ENCODE measurements at places on chromosomes 7 and 10.

DNA sequence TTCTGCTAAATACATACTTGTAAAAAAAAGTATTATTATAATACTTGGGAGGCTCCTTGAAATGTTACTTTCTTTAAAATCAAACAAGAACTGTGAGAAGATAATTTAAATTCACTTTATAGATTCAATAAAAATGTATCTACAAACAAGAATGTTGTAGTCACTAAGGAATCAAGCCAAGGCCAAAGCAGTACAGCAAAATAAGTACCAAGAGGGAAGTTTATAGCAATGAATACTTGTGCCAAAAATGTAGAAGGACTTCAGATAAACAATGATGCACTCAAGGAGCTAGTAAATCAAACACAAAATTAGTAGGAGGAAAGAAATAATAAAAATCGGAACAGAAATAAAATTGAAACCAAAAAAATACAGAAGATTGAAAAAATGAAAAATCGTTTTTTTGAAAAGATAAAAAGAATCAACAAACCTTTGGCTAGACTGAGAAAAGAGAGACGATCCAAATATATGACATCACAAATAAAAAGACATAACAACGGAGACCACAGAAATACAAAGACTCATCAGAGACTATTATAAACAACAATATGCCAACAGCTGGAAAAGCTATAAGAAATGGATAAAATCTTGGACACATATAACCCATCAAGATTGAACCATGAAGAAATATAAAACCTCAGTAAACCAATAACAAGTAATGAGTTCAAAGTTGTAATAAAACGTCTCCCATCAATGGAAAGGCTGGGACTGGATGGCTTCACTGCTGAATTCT is 286.0 kb upstream of the TMEM229A start:
- no peak for DNase-seq

- no peak for DNase-seq
These were observed 7.1 kb downstream of the CAMK2G start for GRCh38 chr10:73867126-73867807.

- DNase-seq = no peak
These were observed 43.0 kb downstream of the LSM5 start for GRCh38 chr7:32447218-32447617.

DNA sequence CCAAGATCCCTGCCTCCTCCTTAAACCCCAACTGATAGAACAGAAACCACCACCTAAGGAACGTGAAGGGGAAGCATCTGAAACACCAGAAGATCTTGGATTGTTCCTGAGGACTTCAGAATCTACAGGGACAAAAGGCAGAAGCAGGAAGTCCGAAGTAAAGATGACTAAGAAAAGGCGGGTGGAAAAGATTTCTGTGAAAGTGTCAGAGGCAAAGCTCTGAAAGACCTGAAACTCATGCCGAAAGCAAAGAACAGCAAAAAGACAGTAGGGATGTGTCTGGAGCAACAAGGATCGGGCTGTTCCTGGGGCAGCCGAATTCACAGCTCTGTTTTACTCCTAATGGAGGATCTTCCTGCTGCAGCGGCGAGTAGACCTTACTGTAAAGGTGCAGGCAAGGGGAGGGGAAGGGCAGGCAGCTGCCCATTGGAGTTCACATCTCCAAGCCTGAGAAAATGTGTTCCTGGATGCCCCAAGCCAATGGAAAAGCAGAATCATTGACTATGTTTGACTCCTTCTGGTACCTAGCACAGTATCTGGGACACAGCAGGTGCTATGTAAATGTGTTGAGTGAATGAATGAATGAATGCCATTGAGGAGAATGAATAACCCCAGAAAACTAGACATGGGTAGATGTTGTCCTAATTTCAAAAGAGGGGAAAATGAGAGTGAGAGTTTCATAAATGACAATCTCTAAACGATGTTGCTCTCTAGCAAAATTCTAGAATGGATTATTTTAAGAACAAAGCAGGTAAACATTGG is 40.4 kb downstream of the PDIA4 start:
- DNase-seq = no peak

GRCh38 chr7:83866582-83866981 is 217.6 kb upstream of the SEMA3E start:
- DNase-seq = no peak

- DNase-seq = no peak
These were observed 448.1 kb downstream of the GRM8 start for GRCh38 chr7:126804604-126805003.

GRCh38 chr10:103791291-103791690 is 64.1 kb downstream of the SH3PXD2A start:
- no peak for DNase-seq

DNA sequence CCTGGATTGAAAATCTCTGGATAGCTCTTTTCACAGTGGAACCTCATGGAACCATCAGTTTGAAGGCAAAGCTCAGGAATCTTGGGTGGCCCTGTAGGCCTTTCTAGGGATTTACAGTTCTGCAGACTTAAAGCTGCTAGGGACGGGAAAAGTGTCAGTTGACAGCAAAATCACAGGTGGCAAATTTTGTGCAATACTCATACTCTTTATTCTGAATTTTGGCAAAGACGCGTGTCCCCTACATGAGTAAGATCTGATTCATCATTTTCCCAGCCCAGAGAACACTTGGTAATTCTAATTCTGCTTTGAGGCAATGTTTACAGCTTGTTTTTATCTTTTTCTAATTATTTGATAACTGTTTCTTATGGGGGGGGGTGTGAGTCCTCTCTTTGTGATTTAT is 3.6 kb downstream of the LRRC17 start:
- no peak for DNase-seq

DNA sequence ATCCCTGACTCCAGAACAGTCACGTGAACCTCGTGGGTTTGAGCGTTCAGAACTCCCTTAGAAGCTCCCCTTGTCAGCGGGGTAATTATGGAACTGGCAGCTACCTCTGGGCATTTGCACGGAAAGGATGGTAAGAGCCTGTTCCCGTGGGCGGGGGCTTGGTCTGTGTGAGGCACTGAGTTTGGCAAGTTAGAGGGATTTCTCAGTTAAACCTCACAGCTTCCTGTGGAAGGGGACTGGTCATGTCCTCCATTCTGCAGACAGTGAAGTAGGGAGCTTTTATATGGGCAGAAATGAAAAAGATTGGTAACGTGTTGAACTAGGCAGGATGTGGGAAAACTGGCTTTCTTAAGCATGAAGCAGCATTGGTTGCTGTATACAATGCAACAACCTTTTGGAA is 16.0 kb downstream of the PALD1 start:
- no peak for DNase-seq

- DNase-seq = no peak
These were observed 113.4 kb downstream of the BTRC start for GRCh38 chr10:101467286-101467770.

- peak; percentile 19 for DNase-seq
These were observed 18.7 kb downstream of the TAS2R40 start for GRCh38 chr7:143240291-143241168.

- no peak for DNase-seq
These were observed 127.9 kb downstream of the GPR85 start for GRCh38 chr7:112958775-112959174.

DNA sequence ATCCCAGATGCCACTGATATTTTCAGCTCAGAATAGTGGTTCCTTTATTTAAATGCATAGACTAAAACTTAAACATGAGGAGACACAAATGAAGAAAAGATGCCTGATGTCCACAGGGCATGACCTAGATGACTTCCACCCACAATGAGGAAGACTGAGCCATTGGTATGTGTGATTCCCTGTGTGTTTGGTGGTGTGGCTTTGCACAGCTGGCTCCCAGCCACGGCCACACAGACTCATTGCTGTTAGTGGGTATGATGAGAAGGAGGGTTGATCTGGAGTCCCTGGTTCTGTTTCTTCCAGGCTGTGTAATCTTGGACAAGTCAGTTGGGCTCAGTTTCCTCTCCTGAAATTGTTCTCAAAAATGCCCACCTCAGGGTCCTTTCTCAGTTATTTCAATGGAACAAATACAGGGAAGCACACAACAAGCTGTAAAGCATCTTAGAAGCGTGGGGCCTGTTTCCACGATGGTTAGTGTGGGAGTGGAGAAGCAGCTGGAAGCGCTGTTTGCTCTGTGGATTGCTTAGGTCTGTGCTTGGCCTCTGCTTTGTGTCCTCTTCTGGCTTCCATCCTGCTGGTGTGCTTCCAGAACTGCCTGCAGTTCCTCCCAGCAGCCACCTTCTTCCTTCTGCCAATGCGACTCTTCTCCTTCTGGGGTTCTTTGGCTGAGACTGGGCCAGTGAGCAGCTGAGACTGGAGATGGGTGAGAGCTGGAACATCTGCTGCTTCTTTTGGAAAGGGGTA is 303.7 kb downstream of the BMPER start:
- no peak for DNase-seq

DNA sequence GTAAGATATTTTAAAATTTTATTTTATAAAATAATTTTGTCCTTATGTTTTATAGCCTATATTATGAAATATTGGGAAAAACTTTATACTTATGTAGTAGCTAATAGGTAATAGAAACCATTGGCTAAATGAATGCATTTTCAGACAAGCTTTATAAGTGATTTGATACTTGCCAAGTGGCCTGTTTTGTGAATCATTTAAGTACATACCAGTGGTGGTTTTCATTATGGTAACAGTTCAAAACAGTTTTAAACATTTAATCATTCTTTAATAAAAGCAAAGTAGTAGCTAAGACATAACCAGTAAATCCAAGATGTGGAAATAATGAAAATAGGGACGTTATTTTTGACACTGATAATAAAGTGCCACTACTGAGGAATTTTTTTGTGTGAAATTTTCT is 182.2 kb downstream of the PHF14 start:
- no peak for DNase-seq

GRCh38 chr10:118924493-118924892 is 105.0 kb upstream of the NANOS1 start:
- no peak for DNase-seq

DNA sequence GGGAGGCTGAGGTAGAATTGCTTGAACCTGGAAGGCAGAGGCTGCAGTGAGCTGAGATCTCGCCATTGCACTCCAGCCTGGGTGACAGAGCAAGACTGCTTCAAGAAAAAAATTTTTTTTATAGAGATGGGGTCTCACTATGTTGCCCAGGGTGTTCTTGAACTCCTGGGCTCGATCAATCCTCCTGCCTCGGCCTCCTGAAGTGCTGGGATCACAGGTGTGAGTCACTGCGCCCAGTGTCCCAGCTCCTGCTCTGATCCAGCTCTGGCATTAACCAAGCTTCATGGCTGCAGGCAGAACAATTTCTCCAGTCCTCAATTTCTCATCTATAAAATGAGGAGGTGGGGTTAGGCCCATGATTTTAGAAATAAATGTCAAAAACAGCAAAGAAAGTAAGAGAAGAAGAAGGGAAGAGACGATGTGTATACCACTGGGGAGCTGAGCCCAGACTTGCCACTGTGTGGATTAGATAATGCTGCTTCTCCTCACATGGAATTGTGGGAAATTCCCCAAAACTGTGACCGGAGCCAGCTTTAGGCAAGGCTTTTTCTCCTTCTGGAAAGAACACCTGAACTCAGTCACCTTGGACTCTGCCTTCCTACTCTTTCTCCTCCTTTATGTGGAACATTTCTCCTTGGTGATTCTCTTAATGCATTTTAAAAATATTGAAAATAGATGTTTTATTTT is 25.5 kb downstream of the IL15RA start:
- DNase-seq = no peak

All from stimulated activated CD8-positive, alpha-beta memory T cell treated with anti-CD3 and anti-CD28 coated beads, Interleukin-15, amount 100 ng/mL, for 4 hours (primary cell).